ENCODE measurements at places on chromosomes 12 and 14.

DNA sequence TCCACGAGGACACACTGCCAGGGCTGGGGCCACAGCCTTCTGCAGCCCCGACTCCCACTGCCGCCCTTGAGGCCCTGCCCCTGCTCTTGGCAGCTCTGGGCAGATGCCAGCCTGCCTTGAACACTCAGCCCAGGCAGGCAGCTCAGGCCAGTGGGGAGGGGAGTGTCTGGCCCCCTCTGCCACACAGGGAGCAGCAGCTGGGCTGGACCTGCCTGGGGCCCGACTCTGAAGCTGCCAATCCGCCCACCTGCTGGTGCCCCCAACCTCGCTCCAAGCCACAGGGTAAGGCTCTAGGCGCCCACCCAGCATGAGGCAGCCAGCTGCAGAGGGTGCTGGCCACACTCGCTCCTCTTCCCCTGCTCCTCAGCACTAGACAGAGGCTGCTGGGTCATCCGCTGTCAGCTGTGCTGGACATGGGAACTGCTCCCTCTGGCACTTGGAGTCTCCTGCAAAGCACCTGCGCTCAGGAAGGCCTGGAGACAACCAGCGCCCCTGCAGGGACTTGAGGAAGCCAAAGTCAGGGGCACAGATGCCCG lies 24.6 kb upstream of the NUDT14 start:
- no peak for DNase-seq

- DNase-seq = no peak
Measured at GRCh38 chr12:92297405-92297804, 151.8 kb upstream of the BTG1 start.

DNA sequence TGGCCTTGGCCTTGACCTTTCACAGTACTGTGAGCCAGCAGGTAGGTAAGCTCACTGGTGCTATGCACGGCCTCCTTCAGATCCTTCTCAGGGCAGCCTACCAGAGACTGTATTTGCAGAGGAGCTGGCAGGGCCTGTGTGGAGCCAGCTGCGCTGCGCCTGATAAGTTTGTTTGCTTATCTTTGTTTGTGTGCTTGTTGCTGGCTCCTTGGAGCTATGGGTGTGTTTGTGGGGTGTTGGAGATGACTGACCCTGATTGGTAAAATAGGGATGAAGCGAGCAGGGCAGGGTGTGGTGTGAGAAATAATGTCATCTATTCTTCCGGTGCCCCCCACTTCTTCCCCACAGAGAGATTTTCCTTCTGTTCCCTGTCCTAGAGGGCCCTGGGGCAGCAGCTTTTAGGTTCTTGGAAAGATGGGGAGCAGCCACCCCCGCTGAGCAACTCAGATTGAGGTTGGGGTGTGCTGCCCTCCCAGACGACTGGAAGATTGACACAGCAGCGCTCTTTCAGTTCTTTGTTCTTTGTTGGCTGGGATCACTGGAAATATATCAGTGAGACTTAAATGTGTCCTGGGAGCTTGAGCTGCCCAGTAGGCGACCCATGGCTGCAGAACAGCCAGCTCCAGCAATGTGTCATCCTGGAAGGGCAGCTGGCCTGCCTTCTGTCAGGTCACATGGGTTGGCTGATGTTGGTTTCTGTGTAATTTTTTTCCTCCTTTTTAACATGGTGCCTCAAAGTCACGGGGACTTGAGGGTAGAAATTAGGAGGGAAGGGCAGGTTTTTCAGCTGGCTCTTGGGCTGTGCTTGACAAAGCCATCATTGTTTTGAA lies 19.6 kb downstream of the MLXIP start:
- peak; percentile 68 for DNase-seq

DNA sequence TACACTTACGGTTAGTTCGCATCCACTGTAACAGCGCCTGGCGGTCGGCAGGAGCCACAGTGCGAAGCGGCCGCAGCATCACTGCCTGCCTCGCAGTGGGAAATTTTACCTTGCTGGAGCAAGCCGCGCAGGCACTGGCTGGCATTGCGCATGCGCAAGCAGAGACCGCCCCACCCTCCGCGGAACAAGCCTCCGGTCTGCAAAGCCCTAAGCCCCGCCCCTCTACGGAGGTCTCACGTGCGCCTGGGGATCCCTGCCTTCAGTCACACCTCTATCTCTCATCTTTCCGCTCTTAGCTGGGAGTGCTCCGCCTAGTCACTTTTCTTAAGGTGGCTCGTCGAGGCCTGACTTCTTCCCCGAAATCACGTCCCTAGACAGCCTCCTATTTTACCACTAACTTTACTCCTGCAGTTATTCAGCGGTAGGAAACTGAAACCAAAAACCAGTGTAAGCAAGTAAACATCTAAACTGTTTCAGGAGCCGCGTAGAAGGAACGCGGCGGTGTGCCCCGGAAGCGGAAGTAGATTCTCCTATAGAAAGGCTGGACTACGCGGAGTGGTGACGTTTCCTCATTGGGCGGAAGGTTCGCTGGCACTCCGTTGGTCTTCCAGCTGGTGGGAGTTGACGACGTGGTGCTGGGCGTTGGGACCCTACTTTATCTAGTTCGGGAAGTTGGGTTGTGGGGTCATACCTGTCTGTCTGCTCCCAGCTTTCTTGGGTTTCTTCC lies at the start of gene SRP54:
Gene SRP54 (plus strand): TSS at position 572 of the 727 bp plus-strand sequence. CDS start 13,718 bp downstream, outside the sequence.
- DNase-seq = peak; percentile 100

- DNase-seq = no peak
Measured at GRCh38 chr14:69660344-69661193, 49.2 kb downstream of the SUSD6 start.

- DNase-seq = no peak
Measured at GRCh38 chr12:26767116-26767515, 65.9 kb downstream of the ITPR2 start.

- no peak for DNase-seq
Measured at GRCh38 chr12:125824276-125824675, 759.0 kb downstream of the AACS start.
